Cardiac atrium fibroblast (primary cell): ENCODE measurements at places on chromosomes 5 and 9. TPM values are rescaled to one million over a fixed set of nuclear protein-coding genes. Genes with fewer than 3 reads are reported as not detected.

The HAVCR1 gene
- not detected in 2 replicates for total RNA-seq

The SMIM23 gene
- total RNA-seq = not detected in 2 replicates

The CBY3 gene
- total RNA-seq = not detected in 2 replicates

The NR5A1 gene
- not detected in 2 replicates for total RNA-seq

The BSPRY gene
- not detected in 2 replicates for total RNA-seq

The NMUR2 gene
- total RNA-seq = not detected in 2 replicates

The CMBL gene
- total RNA-seq = 2.5 and 6.0 TPM in 2 replicates

The PCDHGC4 gene
- total RNA-seq = under 0.01 and 0.18 TPM in 2 replicates

The TIMD4 gene
- not detected in 2 replicates for total RNA-seq

The RAI14 gene
- total RNA-seq = 78.4 and 93.5 TPM in 2 replicates

The SLC22A4 gene
- 1.4 and 5.2 TPM in 2 replicates for total RNA-seq

The MED10 gene
- 22.4 and 22.9 TPM in 2 replicates for total RNA-seq

The CEP72 gene
- total RNA-seq = 1.5 and 2.5 TPM in 2 replicates

The CTNND2 gene
- total RNA-seq = not detected in 2 replicates

The ALDH1A1 gene
- total RNA-seq = 4.0 and 4.9 TPM in 2 replicates

The SUSD1 gene
- total RNA-seq = 15.5 and 29.3 TPM in 2 replicates

The ANKRD20A1 gene
- under 0.01 TPM in 1 of 2 replicates, not detected in the other for total RNA-seq
